Putamen (tissue), 1 donor: ENCODE measurements at places on chromosomes 5 and 9.

DNA sequence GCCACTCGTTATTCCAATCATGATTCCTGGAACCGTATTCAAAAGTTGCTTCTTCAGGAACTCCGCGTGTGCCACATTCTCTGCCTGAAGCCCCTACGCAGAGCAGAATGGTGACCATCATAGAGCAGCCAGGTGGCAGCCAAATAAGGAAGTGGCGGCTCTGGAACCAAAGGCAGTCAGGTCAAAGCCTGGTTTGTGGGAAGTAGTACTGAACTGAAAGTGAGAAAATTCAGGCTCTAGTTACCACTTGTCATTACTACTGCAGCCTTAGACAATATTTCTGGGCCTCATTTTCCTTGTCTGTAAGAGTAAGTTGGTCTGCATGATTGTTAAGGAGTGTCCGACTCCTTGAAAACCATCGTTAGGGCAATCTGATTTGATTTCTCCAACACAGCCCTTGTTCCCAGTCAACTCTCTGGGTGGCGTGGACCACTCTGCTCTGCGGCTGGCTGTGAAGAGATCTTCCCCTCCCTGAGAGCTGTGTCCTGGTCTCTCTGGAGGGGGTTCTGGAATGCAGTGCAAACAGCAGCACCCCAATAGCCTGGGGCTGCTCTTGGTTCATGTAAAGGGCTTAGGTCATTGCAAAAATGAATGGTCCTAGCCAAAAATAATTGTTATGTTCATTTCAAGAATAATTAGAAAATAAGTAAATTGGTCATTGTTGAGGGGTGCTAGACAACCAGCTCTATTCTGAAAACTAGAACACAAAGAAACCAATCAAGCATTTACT is 102.4 kb downstream of the MED27 start:
- no peak for DNase-seq

GRCh38 chr5:104789366-104789765 is 1226.8 kb upstream of the NUDT12 start:
- DNase-seq = no peak

DNA sequence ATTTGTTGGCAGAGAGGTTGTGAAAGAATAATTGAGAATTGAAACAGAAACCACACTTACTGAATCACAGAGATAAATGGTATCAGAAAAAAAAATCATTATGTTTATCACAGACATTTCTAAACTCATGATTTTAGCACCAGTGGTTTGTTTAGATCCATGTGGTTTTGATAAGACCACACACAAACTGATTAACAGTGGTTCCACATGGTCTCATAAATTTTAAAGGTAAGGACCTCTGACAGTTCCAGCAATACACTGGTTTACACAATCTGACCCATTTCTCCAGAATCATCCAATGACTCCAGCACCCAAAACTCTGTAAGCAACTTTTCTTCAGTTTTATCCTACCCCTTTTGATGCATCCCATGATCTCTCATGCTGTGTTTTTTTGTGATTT is 261.2 kb downstream of the ANXA1 start:
- DNase-seq = no peak

DNA sequence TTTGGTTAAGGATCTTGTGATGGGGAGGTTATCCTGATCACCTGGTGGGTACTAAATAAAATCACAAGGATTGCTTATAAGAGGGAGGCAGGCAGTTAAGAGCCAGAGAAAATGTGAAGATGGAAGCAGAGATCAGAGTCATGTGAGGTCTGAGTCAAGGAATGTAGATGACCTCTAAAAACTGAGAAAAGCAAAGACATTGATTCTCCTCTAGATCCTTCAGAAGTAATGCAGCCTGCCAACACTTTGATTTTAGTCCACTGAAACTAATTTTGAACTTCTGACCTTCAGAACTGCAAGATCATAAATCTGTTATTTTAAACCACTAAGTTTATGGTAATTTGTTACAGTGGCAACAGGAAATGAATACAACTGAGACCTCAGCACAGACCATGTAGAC is 499.0 kb downstream of the GADD45G start:
- DNase-seq = no peak

GRCh38 chr5:88145611-88146467 is 122.8 kb downstream of the TMEM161B start:
- DNase-seq = peak; percentile 49

- DNase-seq = no peak
Measured at GRCh38 chr5:856531-857425, 6.0 kb upstream of the ZDHHC11 start.

DNA sequence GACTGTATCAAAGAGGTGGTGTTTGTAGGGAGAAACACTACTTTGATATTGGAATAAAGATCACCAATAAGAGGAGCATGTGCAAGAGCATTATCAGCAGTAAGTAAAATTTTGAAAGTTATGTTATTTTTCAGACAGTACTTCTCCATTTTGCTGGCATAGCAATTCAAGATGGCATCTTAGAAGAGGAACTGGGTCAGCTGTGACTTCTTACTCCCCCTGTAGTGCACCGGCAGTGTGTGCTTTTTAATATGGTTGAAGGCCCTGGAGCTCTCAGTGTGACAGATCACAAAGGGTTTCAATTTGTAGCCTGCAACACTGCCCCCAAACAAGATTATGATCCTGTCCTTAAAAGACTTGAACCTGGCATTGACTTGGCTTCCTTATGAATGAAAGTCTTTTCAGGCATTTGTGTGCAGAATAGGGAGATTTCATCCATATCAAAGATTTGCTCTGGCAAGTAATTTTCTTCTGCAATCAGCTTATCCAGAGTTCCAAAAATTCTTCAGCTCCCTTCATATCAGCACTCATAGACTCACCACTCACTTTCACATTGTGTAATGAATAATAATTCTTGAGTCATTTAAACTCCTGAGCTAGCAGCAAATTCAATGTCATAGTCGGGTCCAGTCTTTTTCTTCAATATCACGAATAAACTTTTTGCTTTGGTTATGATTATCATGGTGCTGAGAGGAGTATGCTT is 105.7 kb upstream of the MAMDC2 start:
- no peak for DNase-seq

DNA sequence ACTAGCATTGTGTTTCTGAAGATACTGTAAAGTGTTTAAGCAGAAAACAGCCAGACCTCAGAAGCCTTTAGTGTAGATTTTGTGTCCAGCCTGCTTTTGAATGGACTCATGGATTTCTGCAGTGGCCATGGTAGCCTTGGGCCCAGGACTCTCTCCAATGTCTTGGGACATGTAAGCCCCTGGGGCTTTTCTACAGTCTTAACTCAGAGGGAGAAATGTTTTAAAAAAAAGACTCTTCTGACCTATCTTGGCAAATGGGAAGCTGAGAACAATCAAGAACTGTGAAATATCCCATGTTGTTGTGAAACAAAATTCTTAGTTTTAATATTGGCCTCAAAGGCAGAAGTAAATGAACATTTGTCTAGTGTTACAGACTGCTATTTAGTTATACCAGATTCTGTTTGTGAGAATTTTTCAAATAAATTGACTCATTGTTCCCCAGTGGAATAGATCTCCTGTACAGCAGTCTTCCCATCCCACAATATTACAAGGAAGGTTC is 112.5 kb upstream of the DMAC1 start:
- no peak for DNase-seq

DNA sequence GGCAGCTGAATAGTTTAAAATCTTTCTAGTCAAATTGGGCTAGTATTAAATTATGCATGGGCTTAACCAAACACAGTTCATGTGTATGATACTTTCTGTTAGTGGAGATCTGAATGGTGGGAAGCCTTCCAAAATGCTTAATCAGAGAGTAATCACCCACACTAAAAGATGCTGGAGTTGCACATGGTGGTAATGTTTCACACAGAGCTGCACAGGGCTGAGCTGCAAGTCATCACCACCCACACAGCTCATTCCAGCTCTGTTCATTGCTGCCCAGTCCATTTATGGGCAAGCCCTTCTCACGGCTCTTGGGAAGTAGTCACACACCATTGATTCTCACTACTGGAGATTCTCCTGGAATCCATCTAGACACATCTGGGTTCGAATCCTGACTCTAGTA is 351.5 kb upstream of the KCNN2 start:
- DNase-seq = no peak

GRCh38 chr5:140363631-140364471 is 3.9 kb downstream of the SLC4A9 start:
- no peak for DNase-seq

DNA sequence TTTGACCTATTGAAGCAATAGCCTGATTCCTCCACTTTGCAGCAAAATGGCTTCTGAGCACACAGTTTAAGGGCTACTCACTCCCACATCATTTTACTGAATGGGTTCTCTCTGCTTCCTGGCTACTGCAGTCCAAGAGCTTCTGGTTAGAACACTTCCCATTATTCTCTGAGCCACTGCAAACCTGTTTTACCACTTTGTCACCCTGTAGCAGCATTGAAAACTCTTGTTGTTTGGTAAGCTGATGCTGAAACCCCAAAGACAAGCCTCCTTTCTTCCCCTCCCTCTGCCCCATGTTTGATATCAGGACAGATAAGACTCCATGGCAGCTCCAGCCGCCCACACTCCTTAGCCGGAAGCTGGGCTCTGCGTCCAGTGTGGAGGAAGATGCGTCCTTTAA is 84.4 kb upstream of the RARS1 start:
- DNase-seq = no peak

DNA sequence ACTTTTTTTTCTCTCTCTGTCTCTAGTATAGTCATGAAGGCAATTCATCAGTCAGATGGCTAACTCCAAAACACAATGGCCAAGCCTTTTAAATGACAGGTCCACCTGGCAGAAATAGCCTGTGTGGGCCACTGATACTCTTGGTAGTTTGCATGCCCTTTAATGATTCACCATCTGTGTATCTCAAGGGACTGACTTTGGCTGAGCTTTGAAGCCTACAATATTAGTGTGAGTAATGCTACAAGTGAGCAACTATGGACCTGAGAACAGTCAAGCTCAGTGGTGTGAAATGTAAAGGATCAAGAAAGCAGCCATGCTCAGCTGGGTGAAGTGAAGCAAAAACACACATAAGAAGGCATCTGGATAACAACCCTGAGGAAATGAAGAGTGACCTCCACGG is 506.9 kb downstream of the TLE1 start:
- no peak for DNase-seq

DNA sequence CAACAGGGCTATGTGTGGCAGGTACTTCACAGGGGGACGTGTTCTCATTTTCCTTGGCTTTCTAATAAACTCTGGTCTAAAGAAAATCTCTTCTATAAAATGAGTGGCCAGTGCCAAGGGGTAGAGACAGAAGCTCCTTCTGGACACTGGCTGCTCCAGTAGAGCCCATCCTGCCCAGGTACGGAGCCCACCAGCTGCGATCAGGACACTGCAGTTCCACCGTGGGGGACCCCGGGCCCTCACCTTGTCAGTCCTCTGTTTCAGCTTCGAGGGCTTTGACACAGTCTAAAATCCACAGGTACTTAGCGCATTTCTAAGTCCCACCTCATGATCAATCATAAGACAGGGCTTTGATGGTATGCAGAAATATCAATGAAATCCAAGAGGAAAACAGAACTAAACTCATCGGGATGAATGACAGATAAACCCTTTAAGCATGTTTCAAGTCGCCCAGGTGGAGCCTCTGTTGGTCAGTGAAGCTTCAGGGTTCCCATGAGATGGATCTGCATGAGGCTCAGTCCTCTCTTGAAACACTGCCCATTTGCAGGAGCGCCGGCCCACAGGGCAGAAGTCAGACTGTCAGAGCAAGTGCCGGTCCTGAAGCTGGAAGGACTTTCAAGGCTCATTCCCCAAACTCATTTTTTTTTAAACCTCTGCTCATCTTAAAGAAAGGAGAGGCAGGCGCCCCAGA is 20.3 kb upstream of the TERT start:
- DNase-seq = no peak

- DNase-seq = no peak
Measured at GRCh38 chr5:36664766-36665165, 58.4 kb downstream of the SLC1A3 start.

DNA sequence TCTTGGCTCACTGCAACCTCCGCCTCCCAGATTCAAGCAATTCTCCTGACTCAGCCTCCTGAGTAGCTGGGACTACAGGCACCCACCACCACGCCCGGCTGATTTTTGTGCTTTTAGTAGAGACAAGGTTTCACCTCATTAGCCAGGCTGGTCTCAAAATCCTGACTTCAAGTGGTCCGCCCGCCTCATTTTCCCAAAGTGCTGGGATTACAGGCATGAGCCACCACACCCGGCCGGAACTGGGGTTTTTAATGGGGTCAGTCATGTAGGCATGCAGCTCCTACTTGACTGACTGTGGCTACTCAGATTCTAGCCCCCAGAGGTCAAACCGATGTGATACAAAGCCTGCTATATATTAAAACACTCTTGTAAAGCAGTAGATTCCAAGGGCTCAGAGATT is 631.7 kb downstream of the MAT2B start:
- DNase-seq = no peak

DNA sequence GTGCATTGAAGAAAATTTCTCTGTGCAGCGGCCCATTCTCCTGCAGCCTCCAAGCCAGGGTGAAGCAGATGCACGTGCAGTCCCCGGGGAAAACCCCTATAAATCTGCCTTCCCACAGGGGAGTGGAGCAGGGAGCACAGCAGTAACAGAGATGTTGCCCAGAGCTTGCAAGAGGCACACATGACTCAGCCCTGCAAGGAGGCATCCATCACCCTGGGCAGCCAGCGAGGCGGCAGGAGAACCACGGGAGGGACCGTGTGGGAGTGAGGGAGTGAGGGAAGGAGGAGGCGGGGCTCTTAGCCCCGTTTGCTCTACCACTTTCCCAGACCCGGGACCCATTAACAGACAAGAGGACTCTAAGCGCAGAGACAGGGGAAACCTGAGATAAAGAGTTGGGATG is 96.2 kb upstream of the ARAP3 start:
- DNase-seq = no peak

DNA sequence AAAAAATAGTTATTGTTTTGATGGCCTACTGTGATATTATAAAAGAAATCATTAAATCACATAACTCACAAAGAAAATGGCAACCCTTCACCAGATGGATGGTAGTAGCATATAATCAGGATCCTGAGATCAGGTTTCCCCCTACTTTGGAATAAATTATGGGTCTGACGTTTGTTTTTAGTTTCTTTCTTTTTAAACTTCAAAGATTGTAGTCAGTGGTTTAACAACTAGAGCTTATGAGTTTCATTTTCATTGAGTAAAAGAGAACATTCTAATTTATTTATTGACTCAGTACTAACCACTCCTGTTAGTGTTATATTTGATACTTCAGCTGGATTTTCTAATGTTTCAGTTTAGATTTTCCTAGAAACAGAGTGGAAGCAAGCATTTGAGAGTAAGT is 218.0 kb upstream of the PCSK5 start:
- DNase-seq = no peak

DNA sequence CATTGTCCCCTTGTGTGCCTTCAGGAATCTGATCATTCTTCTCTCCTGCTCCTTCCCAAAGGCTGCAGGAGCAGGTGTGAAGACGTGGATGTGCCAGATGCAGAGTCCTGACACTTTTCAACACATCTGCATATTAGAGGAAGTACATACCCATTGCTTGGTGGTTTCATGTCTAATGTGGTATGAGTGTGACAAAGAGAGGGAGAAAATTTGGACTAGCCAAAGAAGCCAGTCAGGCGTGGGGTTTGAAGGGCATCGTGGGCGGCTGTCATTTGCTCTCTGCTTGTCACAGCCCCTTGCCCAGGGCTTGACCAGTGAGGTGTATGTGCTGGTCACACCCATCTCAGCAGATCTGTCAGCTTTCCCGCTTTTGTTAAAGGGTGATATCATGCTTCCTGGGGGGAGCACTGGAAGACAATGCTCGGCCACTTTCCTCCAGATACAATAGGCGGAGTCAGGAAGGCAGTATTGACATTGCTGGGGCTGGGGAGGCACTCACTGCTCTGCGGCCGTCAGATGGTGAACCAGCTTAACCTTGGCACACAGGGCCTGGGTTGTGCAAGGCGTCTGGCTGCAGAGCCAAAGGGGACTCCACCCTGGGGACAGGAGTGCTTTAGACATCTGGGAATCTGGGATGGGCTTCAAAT is 8.6 kb downstream of the TEK start:
- DNase-seq = no peak

- peak; percentile 81 for DNase-seq
Measured at GRCh38 chr5:179550511-179551342, at the start of gene RUFY1. RUFY1 (plus strand) TSS chr5:179550554; CDS start chr5:179550570, 16 bp downstream.
